Femur (tissue), 1 donor: ENCODE measurements at places on chromosomes 7 and 10.

- DNase-seq: peak; percentile 35
Observed at GRCh38 chr10:100791369-100792058, 46.1 kb downstream of the PAX2 start.

GRCh38 chr7:131039355-131039762 is 288.3 kb upstream of the MKLN1 start:
- no peak for DNase-seq

DNA sequence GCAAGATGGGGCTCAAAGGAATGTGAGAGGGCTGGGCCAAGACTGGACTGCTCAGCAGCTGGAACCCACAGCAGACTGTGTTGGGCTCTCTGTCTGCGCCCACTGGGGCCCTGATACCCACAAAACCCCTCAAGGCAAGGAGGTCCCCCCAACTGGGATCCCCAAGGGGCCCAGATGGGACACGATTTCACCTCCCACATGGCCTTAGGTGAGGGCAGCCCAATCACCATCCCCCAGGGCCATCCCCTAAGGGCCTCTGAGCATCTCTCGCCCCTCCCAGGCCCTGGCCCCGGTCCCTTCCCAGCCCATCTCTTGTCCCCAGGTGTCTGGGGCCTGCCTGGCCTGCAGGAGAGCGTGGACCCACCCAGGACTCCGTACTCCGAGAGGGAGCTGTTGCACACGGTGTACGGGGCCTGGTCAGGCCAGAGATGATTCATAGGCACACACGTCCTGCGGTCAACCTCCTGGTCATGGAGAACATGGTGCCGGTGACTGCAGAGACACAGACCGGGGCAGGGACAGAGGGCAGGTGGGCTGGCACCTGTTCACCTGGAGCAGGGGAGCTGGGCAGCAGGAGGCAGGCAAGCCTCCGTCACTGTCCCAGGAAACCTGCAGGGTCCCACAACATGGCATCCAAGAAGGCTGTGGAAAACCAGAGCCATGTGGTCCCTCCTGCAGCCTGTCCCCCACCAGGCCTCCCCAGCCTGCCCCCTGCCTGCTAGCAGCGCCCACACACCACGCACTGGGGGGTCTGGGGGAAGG is 21.6 kb downstream of the OGDHL start:
- DNase-seq: no peak

DNA sequence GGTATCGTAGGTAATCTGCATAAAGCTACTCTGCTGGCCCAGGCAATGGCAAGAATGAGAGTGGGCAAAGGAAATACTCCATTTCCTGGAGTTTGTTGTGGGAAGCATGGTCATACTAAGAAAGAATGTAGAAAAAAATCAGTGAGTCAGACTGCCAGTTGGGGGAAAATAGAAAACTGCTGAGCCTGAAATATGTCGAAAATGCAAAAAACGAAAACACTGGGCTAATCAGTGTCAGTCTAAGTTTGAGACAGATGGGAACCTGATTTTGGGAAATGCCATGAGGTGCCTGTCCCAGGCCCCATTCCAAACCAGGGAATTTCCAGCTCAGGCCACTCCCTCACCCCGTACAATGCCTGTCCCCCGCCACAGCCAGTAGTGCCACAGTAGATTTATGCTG is 150.0 kb downstream of the ZNF33B start:
- no peak for DNase-seq
